Right lung (tissue), 10 donors: ENCODE measurements at places on chromosomes 7 and 10. TPM values are rescaled to one million over a fixed set of nuclear protein-coding genes. Genes with fewer than 3 reads are reported as not detected.

DNA sequence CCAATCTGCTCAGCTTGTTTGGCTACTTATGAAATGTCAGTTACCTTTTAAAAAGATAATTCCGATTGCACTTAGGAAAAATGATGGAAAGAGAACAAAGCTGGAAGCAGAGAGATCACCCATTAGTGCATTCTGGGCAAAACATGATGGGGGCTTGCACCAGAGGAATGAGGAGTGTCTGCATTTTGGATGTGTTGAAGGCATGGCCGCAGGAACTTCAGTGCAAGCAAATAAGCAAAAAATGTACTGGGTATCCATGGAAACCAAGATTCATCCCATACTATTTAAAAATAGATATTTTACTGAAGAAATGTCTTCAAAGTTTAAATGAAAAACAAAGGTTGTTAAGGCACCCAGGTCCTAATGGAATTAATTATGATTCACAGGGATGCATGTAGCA lies 655.0 kb downstream of the POM121L12 start:
- no peak for DNase-seq

GRCh38 chr10:71601273-71601672 lies 118.3 kb downstream of the C10orf105 start:
- no peak for DNase-seq

The ADCY1 gene
- polyA plus RNA-seq: 2.8 TPM

The NKX1-2 gene
- polyA plus RNA-seq: not detected

The RBP3 gene
- 0.06 TPM for polyA plus RNA-seq

GRCh38 chr7:7693881-7694280 lies 24.5 kb downstream of the RPA3 start:
- no peak for DNase-seq

The H2BK1 gene
- polyA plus RNA-seq: not detected

DNA sequence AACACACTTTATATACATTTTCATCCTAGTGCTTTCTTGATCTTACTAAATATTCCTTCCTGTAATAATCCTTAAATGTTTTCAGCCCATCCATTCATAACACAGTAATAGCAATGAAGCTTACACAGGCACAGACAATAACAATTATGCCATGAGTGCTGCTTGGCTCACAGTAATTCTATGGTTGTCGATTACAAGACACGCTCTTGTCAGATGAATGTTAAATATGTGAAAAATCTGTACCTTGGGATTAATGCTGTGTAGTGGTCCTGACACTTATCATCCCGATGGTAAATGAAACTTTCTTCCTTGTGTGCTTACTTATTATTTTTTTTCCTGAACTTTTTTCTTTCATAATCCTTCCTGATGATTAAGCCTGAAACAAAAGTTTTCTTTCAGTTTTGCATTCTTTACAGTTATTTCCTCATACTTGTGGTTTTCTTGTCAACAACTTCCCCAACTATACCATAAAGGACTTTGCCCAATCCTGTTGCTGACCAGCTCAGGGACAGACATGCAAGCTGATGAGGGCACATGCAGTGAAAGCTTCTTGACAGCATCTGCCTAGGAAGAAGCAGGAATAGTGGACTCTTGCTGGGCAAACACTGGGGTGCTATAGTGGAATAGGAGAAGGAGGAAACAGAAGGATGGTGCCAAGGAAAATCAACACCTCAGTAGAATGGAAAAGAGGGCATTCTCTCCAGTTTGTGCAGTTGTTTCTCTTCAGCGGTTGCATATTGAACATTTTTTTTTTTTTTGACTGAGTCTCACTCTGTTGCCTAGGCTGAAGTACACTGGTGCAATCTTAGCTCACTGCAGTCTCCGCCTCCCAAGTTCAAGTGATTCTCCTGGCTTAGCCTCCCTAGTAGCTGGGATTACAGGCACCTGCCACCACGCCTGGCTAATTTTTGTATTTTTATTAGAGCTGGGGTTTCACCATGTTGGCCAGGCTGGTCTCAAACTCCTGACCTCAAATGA lies 6.7 kb upstream of the MGAM2 start:
- peak; percentile 7 for DNase-seq

DNA sequence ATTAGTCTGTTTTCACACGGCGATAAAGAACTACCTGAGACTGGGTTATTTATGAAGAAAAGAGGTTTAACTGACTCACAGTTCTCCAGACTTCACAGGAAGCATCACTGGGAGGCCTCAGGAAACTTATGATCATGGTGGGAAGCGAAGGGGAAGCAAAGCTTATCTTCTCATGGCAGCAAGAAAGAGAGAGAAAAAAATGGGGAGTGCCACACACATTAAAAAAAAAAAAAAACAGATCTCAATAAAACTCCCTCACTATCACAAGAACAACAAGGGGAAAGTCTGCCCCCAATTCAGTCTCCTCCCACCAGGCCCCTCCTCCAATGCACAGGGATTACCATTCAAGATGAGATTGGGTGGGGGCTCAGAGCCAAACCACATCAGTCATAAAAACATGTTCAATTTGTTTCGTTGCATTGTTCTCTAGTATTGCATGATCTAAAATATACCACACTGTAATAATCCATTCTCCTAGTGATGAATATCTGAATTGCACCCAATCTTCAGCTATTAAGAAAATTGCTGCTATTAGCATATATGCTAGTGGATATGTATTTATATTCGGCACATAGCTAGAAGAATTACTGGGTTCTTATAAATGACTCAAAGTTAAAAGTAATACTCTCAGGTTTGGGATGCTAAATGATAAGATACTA lies 328.9 kb upstream of the KCND2 start:
- no peak for DNase-seq

GRCh38 chr10:21399392-21400035 lies 126.0 kb downstream of the SKIDA1 start:
- peak; percentile 57 for DNase-seq

The RTKN2 gene
- 13.2 TPM for polyA plus RNA-seq

DNA sequence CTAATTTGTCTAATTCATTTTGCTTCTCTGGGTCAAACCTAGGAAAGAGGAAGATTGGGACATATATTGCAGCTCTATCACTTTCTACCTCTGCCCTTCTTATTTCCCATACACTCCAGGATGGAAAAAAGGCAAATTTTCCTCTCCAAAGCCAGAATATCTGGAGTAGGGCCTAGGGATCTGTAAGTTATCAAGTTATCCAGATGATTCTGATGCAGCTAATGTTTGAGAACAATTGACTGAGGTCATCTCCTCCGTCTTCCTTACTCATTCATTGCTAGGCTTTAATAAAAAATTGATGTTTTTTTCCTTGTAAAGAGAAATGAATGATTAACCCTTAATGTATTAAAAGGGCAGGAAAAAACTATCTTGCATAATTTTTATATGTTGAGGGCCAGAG lies 211.9 kb upstream of the GLI3 start:
- DNase-seq: no peak

DNA sequence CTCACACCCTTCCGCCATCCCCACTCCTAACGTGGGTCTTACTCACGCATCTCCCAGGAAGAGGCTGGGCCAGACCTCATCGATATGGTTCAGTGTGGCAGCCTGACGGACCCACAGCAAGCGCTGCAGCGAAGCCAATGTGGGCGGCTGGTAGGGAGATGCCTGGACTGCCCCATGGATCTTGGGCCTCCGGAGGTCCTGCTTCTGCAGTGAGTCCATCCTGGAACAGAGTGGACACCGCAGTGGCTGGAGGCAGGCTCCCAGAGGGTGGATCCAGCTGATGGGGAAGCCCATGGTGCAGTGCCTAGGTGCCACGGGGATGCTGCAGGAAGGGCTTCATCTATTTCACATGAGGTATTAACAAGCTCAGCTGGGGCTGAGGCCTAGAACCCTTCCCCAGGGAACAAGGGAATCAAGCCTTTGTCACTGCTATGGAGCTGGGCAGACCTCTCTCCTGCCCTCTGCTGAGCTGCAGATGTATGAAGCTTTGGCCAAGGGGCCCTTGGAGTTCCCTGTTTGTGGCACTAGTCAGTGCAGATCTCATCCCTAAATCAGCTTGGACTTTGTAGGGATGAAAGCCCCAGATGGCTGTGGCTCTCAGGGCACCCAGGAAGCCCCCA lies 13.7 kb upstream of the SAMD8 start:
- no peak for DNase-seq

The UNCX gene
- polyA plus RNA-seq: not detected

DNA sequence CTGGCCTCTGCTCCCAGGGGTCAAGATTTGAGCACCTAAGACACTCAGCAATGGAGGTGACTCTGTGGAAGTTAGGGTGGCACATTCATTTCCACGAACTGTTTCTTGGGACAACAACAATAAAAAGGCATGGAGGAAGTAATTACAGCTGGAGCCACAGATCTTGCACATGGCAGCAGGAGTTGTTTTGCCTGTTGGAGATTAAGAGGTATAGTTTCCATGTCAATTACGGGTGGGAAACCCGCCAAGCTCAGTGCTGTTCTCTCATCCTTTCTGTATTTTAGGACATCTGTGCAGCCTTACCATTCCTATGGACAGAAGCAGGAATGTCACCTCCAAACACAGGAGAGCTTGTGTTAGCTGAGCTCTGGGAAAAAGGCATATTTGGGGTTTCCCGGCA lies 201.2 kb downstream of the SNX10 start:
- no peak for DNase-seq

GRCh38 chr7:103851357-103851756 lies 138.1 kb downstream of the RELN start:
- peak; percentile 6 for DNase-seq
